ENCODE measurements at places on chromosomes 6 and 20. TPM values are rescaled to one million over a fixed set of nuclear protein-coding genes. Genes with fewer than 3 reads are reported as not detected.

DNA sequence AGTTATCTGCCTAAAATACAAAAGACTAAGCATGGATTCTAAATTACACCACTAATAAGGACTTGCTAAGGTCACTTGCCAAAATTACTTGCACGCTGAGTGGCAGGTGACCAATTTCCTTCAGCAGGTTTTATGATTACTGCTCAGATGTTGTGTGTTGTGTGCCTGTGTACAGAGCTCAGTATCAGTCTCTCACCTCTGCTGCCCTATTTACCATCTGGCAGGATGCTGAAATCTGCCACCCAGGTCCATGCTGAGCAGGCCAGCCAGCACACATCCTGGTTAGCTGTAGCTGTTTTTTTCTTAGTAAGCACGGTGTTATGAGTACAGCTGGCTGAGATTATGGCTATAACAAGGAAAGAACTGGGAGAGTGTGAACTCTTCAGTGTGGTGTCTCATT, 34.0 kb downstream of the ELOVL4 start:
- no peak for DNase-seq

BCAS4 gene
- total RNA-seq, result 1.4 TPM

- DNase-seq, result no peak
These were observed 383.8 kb downstream of the TFAP2A start for GRCh38 chr6:10030942-10031537.

OOEP gene
- total RNA-seq, result not detected

DNA sequence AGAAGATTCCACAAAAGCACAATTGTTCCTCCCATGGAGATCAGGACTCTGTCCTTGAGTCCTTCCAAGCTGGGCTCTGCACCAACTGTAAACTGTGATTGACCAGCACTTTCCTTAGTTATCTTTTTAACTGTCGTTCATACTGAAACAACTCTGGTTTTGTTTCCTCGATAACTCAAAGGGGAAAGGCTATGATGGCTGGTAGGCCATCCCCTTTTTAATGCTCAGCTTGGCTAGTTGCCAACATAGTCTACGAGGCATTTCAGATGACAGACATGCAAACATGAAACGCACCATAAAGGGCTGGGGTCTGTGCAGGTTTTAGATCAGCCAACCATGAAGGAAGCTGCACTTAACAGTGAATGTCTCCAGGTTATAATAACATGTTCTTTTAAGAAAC, 497.1 kb upstream of the ARID1B start:
- no peak for DNase-seq

DNA sequence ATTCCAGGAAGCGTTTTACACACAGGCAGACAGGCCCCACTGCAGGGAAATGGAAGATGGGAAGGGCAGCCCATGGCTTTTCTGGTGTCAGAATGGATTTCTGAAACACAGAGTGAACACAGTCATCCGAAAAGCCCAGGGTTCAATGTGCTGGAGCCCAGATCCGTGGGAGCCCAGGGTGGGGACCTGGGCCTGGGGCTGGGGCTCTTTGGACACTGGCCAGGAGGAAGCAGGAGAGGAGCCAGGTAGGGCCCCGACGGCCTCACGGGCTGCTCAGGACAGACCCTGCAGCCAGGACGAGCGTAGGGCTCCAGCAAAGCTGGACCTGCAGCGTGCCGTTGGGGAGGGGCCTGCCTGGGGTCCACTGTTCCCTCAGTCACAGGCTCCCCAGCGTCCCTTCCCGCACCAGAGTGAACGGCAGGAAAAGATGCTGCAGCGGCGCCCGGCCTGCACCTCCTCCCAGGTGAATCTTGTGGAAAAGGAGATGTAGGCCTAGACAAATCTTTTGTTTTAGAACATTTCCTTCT, 24.3 kb upstream of the LSM14B start:
- no peak for DNase-seq

AARS2 gene
- total RNA-seq, result 7.9 TPM

TP53TG5 gene
- total RNA-seq, result not detected

GRCh38 chr6:148035806-148036390, 306.7 kb upstream of the SASH1 start:
- no peak for DNase-seq

ABHD16B gene
- not detected for total RNA-seq

DNA sequence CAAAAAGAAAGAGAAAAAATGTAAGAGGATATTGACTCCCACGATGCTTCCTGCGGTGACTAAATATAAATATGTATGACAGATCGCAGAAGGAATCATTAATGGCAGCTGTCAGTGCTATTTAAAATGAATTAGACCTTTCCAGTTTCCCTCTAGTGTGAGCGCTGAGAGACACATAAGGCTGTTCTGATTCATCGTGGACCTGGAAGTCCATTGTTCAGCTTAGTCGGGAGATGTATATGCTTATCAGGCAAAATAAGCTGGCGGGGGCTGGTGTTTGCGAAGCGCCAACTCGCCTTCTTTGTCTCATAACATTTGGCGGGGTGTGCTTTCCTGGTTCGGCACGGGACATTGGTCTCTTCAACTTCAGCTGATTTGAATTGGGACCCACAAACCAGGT, 95.4 kb downstream of the CDH4 start:
- no peak for DNase-seq

DNA sequence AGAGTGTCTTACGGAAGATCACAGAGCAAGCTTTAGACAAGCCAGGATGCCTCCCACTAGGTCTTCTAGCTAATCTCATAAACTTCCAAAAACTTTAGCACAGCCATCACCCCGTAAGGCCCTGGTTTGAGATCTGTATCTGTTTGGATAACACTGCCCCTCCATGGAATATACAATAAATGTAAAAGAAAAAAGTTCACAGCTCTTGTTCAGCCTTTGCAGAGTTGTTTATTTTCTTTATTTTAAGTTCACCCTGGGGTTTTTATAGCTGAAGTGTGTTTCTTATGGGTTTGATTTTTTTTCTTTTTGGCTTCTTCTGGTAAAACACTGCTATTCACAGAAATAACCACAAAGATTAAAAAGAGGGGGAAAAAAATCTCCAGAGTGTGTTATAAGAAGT, 125.6 kb downstream of the EYA2 start:
- no peak for DNase-seq

CDSN gene
- not detected for total RNA-seq

PCNA gene
- total RNA-seq, result 26.4 TPM

DNA sequence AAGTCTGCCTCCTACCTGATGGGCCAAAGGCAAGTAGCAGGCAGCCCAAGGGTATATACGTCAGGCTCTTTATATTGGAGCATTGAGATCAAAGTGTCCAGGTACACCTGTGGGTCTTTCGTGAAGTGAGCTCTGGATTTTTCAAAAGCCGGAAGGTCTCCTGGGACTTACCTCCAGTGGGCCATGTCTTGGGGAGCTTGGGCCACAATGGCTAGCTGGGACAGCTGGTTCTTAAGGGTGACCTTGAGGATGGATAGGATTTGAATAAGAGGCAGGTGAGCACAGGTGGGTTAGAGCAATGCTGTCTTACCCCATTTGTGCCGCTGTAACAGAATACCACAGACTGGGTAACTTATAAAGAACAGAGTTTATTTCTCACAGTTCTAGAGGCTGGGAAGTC, 153.4 kb downstream of the CDC5L start:
- no peak for DNase-seq
